ENCODE measurements at places on chromosomes 7 and 10.

DNA sequence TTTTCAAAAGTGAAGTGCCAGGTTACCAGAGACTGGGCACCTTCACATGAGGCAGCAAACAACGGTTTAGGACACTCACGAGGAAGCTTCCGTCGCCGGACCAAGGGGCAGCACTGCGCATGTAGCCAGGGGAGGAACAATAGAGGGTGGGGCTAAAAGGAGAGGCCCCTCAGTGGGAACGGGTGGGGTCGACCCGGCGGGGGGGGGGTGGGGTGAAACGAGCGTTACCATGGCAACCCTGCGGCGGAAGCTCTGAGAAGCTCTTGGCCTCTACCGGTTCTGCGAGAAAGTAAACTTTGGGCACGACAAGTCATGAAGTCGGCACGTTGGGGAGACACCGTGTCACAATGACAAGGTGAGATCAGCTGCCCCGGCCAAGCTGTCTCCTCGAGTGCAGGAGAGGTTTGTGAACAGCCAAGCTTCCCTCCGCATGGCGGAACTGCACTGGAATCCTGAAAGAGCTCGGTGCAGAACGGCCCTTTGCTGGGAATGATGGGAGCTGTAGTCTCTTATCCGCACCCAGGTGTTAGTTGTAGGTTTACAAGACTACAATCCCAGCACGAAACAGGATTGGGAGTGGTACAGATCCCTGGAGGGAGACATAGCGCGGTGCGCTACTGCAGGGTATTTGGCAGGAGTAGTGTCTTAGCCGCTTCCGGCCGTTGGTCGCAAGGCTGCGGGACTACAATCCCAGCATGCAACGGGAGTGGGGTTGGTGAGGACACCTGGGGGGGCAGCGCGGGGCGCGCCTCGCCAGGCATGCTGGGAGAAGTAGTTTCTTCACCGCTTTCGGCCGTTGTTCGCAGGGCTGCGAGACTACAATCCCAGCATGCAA, 72.8 kb upstream of the ZNF722 start:
- no peak for DNase-seq

DNA sequence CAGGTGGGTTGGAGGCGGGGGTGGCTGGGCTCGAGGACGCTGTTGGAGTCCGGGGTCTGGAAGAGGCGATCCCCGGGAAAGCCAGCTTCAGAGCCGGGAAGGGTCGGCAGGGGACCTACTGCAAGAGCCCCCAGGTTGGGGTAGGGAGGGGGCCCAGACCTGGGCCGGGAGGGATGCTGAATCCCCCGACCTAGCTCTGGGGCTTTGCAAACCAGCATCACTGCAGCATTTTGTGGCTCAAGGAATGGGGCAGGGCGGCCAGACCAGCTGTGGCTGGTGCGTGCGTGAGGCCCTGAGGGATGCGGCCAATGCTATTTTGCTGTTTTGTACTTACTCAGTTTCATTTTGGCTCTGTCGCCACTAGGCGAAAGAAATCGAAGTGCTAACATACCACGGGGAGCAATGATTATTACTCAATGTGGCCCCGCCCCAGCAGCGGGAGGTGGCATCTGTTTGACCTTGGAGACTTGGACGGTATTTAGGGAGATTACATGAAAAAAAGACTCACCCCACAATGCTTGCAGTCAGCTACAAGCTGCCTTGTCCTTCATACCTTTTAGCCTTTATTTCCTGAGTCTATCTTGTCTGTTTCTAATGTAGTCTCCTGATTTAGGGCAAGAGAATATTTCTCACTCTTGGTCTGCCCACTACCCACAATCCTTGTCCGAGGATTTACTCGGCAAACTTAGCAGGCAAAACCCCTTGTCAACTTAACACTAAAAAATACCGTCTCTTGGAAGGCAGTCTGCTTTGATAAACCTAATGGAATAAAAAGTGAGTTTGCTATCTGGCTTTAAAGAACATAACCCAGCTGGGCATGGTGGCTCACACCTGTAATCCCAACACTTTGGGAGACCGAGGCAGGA, 16.2 kb downstream of the HSPB1 start:
- no peak for DNase-seq

DNA sequence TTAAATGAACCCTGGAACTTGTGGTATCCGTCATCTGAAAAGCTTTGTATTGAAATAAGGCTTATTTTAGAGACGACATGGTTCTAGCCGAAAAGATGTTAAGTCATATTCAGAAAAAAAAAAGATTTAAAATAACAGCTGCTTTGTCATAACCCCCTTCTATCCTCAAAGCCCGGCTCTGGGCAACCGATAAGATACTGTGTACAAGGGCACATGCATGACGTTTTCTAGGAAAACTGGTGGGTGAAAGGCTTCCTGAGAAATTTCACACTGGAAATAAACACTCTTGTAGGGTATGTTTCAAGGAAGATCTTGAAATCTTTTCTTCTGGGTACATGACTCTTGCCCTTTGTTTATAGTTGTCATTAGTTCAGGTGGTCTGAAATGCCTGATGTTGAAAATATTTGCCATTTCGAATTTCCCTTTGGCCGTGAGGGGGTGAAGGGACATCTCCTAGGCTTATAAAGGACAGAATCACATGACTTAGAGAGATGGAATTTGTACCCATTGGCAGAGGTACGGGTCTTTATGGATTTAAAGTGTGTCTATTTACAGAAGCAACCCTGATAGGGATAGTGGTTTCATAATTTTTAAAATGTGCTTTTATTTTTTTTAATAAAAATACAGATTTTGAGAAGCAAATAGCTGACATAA, 232.5 kb downstream of the PTEN start:
- no peak for DNase-seq

DNA sequence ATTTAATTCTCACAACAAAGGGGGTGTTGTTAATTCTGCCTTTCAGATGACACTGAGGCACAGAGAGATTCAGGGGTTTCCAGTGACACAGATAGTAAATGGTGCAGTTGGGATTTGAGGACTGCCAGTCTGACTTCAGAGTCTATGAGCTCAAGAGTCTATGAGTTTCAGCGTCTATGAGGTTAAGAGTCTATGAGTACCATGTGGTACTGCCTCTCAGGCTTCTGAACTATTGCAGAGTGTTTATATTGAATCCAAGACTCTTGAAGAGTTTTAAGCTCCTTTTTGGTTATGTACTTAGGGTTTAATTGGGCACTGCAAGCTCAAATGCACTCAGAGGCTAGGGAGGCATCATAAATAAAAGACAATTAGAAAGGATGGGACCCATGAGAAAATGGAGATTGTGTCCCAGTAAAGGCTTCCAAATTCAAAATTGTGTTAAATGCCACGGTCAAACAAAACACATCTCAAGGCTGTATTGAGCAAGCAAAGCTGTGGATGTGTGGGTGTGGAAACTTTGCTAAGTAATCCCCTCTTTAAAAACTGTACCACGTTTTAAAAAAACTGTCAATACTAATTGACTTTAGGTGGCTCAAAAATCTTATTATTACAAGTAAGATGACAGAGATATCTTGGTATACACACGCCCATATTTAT, 123.9 kb upstream of the FAM171A1 start:
- no peak for DNase-seq

GRCh38 chr7:44921607-44922350, 36.4 kb upstream of the PURB start:
- peak; percentile 77 for DNase-seq

- DNase-seq: no peak
Observed at GRCh38 chr7:55046582-55047342, 27.9 kb downstream of the EGFR start.

GRCh38 chr7:2886900-2887299, 42.8 kb upstream of the GNA12 start:
- DNase-seq: peak; percentile 42
